ENCODE measurements at places on chromosomes 12 and 14.

DNA sequence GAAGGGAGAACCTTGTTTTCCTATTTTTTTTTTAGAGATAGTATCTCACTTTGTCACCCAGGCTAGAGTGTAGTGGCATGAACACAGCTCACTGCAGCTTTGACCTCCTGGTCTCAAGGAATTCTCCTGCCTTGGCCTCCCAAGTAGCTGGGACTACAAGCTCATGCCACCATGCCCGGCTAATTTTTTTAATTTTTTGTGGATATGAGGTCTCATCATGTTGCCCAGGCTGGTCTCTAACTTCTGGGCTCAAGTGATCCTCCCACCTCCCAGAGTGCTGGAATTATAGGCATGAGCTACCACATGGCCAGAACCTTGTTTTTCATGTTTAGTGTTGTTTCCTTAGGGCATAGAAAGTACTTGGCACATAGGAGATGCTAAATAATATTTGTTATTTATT, 13.5 kb downstream of the MANSC1 start:
- ATAC-seq: no peak

- ATAC-seq: no peak
Measured at GRCh38 chr12:122449317-122449716, 26.8 kb upstream of the CLIP1 start.

DNA sequence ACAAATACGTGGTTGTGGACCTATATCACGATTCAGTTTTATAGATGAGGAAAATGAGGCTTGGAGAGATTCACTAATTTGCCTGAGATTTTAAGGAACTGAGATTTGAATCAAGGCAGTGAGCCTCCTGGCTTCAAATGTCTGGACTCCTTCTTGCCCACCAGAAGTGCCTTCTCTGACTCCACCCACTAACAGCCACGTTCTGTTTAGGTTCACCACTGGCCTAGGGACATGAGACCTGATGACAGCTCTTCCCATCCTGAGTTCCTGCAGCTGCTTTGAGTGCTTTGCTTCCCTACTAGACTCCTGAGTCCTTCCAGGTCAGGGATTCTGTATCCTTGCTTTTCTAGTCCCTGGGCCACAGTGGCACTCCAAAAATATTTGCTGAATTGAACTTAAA, 57.1 kb downstream of the PLBD1 start:
- ATAC-seq: no peak

- no peak for ATAC-seq
Measured at GRCh38 chr12:75047885-75048525, 161.6 kb downstream of the KCNC2 start.

DNA sequence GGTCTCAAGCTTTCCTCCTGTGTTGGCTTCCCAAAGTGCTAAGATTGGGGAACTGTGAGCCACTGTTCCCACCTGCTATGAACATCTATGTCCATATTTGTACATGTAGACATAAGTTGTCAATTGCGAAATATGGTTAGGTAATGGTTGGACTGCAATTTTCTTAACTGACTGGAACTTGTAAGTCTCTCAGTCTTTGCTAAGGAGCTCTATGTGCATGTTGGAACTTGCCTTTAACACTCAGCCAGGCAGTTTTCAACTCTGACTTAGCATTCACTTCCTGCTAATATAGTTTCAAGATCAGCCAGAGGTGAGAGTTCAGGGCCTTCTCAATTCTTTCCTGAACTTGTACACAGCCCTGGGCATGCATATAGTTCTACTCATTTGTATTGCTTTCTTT, 44.5 kb upstream of the EEA1 start:
- no peak for ATAC-seq

DNA sequence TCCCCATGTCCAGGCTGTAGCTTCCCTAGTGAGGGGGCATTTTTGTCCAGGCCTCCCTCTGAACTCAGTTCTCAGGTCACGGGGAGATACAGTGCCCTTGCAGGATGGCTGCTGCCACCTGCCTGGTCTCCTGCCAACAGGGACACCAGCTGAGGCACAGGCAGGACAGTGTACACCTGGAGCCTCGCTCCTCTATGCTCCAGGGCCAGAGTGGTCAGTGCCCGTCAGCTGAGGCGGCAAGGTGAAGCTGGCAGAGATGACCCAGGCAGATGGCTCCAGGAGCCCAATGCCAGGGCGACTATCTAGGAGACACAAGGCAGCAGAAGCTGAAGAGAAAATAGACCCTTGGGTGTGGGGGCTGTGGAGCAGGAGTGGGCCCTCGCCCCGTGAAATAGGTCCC, 12.6 kb downstream of the TUBA1C start:
- no peak for ATAC-seq

DNA sequence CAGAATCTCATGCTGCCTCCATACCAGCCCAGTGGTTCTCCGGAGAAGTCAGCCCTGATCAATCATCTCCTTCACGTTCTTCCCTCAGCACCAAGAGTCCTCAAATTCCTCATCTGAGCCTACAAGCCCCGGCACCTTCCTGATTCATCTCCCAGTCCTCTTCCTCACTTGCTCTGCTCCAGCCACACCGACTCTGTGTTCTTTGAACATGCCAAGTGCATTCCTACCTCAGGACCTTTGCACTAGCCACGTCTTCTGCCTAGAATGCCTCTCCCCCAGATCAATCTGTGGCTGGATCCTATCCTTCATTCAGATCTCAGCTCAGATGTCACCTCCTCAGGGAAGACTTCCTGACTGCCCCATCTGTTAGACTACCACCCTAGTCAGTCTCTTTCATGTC, 4.7 kb downstream of the RILPL1 start:
- no peak for ATAC-seq

GRCh38 chr14:23354990-23355389, 2.3 kb upstream of the SLC22A17 start:
- no peak for ATAC-seq

- no peak for ATAC-seq
Measured at GRCh38 chr14:26021759-26022158, 576.1 kb downstream of the NOVA1 start.

DNA sequence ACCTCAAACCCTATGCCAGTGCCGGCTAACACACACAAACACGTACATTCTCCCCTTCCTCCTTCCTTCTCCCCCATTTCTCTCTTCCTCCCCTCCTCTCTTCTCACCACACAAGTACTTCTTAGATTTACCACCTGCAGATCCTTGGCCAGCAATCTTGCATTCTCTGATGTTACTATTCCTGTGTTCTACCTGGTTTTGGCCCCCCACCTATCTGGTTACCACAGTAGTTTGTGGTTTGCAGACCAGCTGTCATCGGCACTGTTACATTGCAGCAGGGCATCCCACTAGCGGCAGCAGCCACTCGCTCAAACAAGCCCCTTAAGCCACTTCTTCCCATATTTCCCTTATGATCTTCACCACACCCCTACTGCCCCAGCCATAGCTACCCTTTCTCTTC, 3.9 kb downstream of the ABHD4 start:
- ATAC-seq: no peak

GRCh38 chr12:54052438-54053002, 1.1 kb upstream of the HOXC4 start:
- ATAC-seq: no peak

- ATAC-seq: no peak
Measured at GRCh38 chr12:113485330-113485729, 13.7 kb upstream of the LHX5 start.

GRCh38 chr14:37585971-37586796, 8.9 kb downstream of the FOXA1 start:
- ATAC-seq: no peak

- no peak for ATAC-seq
Measured at GRCh38 chr12:25368557-25368956, 117.8 kb upstream of the KRAS start.
